Activated naive CD4-positive, alpha-beta T cell (primary cell): ENCODE measurements at places on chromosomes 1 and 21.

GRCh38 chr21:46439906-46440305 lies 18.8 kb upstream of the DIP2A start:
- DNase-seq: no peak

- DNase-seq: peak; percentile 25
These were observed 3.3 kb downstream of the KLHL21 start for GRCh38 chr1:6599141-6599975.

DNA sequence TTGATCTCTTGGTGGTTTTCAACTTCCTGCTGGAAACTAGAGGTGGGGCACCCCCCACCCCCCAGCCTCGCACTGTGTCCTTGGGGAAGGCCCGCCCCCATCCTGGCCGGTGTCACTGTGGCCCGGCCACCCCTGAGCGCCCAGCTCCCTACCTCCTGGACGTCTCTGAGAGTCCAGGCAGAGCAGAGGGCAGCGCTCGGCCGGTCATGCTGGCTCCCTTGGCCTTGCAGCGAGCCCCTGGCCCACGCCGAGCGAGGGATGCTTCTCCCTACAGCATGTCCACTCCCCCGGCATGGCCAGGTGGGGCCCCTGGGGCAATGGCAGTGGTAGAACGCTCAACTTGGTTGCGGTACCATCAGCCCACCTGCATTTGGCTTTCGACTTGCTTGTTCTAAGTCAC lies 28.7 kb upstream of the TRAPPC10 start:
- no peak for DNase-seq

- DNase-seq: no peak
These were observed 321.5 kb upstream of the FAM78B start for GRCh38 chr1:166488327-166488726.

GRCh38 chr1:2381741-2382620 lies 9.4 kb downstream of the MORN1 start:
- peak; percentile 57 for DNase-seq

- no peak for DNase-seq
These were observed 40.3 kb upstream of the SPOCD1 start for GRCh38 chr1:31856140-31856539.

DNA sequence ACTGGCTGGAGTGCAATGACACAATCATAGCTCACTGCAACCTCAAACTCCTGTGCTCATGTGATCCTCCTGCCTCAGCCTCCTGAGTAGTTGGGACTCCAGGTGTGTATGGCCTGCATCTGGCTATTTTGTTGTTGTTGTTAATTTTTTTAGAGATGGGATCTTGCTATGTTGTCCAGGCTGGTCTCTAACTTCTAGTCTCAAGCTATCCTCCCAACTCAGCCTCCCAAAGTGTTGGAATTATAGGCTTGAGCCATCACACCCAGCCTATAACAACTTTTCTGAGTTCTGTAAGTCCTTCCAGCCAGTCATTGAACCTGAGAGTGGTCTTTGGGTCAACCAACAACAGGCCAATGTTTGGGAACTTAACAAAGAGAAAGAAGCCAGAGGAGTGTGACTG lies 11.2 kb upstream of the PGBD2 start:
- no peak for DNase-seq

DNA sequence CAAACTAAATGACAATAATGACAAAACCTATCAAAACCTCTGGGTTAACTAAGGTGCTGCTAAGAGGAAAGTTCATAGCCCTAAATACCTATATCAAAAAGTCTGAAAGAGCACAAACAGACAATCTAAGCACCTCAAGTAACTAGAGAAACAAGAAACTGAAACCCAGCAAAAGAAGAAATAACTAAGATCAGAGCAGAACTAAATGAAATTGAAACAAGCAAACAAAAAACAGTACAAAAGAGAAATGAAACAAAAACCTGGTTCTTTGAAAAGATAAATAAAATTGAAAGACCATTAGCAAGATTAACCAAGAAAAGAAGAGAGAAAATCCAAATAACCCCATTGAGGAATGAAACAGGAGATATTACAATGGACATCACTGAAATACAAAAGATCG lies 44.8 kb upstream of the KIAA0040 start:
- no peak for DNase-seq

- DNase-seq: no peak
These were observed 36.3 kb downstream of the NRDC start for GRCh38 chr1:51842261-51842660.
